ENCODE measurements at places on chromosomes 3 and 15.

DNA sequence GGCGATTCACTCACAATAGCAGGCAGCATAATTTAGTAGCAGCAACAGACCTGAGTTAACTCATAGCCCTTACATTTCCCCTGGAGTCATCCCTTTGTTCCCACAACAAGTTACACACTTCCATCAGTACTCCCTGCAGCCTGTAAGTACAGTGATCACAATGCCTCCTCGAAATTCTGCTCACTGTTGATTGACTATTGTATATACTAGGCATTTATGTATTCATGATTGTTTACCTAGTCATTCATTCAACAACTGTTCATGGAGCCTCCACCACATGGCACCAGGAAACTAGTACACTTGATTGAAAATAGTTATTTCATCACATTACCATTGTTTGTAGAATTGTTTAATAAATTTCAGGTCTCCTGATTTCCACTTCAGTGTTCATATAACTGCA is 71.4 kb upstream of the P3H2 start:
- no peak for DNase-seq

GRCh38 chr15:35141743-35142471 is 56.8 kb upstream of the NANOGP8 start:
- no peak for DNase-seq

GRCh38 chr3:10729439-10729838 is 86.6 kb upstream of the SLC6A11 start:
- DNase-seq, result no peak

DNA sequence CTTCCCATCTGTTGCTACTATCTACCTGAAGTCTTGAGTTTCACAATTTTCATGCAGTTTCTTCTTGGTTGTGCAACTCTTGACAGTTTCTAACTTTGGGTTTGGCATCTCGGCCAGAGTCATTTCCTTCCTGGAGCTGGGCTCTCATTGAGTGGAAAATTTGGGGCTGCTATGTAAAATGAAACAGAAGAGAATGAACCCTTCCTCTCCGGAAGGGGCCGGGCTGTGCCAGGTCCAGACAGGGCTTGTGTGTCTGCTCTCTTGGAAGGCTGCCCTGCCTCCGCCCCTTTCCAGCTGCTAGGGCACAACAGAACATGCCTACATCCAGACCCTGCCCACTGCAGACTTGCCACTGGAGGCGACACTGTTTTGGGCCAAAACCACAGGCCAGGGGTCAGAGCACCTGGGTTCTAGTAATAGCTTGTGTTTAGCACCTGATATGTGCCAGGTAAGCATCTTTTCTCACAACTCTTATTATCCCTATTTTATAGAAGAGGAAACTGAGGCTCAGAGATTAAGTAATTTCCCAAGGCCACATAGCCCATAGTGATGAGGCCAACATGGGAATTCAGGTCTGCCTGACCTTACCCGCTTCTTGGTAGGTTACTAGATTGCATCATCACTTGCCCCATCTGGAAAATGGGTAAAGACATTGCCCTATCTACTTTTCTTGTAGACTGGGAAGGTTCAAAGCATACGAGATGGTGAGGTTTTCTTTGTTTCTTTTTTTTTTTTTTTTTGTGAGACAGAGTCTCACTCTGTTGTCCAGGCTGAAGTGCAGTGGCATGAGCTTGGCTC is 25.0 kb downstream of the IRAK2 start:
- DNase-seq, result no peak

DNA sequence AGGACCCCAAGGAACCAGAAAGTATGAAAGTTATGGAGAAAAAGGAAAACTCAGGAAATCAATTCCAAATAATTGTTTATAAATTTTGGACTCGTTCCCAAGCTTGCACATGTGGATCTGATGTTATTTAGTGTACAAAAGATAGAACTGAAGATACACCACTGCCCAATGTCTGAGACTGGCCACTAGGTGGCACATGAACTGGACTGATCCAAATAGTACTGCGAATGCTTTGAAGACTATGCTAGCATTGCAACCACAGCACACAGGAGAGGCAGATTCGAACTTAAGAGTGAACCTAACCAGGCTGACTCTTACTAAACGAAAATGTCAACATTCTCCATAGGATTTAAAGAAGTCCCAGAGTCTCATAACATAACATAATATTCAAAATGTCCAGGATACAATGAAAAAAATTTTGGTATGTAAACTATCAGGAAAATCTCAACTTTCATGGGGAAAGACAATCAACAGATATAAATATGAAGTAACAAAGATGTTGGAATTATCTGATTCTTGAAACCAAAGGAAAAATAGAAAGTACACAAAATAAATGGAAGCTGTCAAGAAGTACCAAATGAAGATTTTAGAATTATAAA is 596.7 kb downstream of the FGF12 start:
- DNase-seq, result peak; percentile 26

DNA sequence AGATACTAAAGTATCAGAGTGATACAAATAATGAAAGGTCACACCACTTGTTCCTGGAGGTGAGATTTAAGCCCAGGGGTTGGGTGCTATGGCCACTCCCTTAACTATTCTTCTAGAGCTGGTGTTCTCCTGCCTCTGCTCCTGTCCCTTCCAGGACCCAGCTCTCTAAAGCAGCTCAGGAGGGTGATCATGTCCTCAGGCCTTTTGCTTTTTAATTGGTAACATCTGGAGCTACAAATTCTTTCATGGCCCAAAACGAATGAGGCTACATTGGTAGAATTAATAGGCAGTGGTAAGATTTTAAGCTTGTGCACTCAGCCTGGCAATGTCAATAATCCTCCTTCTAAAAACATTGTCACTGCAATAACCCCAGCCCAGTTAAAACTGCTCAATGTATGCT is 38.2 kb upstream of the CNOT10 start:
- no peak for DNase-seq

GRCh38 chr3:125357032-125357658 is 18.0 kb downstream of the ZNF148 start:
- DNase-seq, result peak; percentile 86

- DNase-seq, result no peak
Measured at GRCh38 chr15:73078722-73079121, 26.5 kb downstream of the NEO1 start.

DNA sequence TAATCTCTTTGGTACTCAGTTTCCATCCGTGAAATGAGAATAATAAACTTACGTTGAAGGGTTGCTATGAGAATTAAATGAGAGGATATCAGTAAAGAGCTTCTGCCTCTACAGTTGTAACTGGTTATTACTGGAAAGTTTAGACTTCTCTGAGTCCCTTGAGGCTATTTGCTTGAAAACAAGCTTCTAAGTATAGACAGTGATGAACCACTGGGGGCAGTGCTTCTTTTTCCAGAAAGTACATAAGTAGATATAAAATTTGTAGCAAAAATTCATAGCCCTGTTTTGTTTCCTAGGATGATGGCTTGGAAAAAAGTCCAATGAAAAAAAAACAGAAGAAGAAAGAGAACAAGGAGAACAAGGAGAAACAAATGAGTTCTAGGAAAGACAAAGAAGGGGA is 87.1 kb downstream of the RGMA start:
- DNase-seq, result no peak

DNA sequence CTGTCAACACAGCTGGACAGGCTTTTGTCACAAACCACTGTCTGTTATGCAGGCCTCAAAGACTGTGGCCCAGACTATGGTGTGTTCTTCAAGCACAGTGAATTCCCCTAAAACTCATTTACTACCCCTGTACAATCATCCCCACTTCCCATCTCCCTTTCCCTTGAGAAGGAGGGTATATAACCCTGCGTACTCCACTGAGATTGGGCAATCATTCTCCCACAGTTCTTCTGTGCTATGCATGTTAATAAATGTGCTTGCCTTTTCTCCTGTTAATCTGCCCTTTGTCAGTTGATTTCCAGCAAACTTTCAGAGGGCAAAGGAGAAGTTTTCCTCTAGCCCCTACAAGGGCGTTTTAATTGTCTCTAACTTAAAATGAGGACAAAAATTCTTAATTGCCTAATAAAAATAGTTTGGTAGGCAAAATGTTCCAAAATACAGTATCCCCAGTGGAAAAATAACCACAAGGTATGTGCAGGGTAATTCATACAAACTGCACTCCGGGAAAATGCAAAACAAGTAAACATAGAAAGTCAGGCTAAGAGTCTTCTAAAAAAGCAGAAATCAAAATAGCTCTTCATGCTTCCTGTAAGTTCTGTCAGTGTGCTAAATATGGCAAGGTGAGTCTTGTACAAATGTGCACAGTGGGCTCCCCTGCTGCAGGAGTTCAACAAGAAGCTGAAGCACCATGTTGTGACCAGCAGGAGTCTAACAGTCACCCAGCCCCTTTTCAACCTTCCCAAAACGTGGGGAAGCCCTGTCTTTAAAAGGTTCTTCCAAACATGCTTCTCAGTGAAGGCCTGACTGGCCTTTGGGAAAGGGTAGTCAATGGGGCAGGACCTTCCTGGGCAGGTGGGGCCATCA is 10.2 kb downstream of the ATP10A start:
- no peak for DNase-seq

DNA sequence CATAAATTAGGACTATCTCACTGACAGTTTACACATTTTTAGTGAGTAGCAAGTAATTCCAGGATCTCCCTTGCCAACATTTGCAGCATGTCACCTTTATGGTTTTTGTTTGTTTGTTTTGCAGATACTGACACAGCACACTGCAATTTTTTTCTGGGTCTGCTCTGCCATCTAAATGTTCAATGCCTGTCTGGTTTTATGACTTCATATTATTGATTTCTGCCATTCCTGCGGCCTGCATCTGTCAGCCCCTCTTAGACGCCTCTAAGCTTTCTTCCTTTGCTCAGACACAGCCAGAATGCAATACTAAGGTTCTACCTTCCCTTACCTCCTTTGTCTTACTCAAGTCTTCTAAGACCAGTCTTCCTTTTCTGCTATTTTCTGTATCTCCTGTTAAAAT is 321.2 kb upstream of the AZI2 start:
- DNase-seq, result no peak

DNA sequence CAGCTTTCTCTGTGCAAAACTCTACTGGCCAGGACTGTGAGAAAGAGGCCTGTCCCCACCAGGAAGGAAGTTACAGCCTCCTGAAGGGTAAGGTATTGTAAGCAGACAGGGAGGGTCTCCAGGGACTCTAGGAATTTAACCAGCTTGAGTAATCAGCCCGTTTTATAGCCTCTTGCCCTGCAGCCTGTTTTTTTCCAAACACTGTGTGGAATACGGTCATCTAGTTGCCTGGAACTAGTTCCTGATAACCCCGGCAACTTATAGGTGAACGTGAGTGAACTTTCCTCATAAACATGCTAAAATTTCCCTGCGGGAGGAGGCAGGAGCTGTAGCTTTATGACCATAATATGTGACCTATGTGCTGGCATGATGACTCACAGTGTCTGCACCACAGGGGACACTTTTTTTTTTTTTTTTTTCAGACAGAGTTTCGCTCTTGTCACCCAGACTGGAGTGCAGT is 60.1 kb upstream of the DAZL start:
- no peak for DNase-seq

DNA sequence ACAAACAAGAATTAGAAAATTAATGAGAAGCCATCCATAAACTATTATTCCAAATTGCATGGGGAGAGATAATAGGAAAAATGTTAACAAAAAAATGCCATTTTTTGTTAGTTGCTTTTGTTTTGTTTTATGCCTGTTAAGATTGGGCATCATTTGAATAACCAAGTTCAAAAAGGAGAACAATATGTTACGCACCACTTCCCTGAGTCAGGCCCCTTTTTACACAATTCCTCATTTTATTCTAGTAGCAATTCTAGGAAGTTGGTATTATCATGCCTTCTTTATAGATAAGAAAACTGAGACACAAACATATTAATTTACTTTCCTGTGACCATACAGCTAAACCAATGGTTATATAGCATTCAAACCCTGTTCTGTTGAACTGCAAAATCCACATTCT is 736.9 kb upstream of the CCDC54 start:
- DNase-seq, result no peak

GRCh38 chr3:29176501-29176900 is 104.4 kb upstream of the RBMS3 start:
- no peak for DNase-seq

DNA sequence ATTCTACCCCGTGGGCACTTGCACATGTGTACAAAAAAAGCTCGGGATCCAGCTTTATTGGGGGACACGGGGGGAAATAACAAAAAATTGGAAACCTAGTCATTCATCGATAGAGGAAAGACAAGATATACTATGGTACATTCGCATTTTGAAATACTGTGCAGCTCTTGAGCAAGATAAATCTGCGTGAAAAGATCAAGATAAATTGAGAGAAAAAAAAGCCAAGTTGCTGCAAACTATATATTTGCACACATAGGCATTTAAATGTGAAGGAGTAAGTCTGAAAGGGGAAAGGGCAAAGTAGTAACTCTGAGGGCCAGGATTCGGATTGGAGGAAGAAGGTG is 620 bp upstream of the UBR1 start:
- DNase-seq, result no peak

DNA sequence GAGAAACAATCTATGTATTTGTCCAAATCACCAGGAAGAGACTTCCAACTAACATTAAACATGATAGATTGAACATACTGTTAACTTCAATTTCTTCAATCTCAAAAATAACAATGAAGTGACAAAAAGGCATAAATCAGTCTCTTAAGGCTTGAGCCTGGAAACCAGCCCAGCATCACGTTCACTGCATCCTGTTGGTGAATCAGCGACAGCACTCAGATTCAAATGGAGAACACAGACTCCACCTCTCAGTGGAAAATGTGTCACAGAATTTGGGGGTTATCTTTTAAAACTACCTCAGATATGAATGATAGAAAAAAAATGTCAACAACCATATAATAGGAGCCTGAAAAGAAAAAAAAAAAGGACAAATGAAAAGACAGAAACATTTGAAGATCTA is 212.0 kb downstream of the MINAR1 start:
- DNase-seq, result no peak

GRCh38 chr15:35907511-35907910 is 361.5 kb upstream of the DPH6 start:
- no peak for DNase-seq

DNA sequence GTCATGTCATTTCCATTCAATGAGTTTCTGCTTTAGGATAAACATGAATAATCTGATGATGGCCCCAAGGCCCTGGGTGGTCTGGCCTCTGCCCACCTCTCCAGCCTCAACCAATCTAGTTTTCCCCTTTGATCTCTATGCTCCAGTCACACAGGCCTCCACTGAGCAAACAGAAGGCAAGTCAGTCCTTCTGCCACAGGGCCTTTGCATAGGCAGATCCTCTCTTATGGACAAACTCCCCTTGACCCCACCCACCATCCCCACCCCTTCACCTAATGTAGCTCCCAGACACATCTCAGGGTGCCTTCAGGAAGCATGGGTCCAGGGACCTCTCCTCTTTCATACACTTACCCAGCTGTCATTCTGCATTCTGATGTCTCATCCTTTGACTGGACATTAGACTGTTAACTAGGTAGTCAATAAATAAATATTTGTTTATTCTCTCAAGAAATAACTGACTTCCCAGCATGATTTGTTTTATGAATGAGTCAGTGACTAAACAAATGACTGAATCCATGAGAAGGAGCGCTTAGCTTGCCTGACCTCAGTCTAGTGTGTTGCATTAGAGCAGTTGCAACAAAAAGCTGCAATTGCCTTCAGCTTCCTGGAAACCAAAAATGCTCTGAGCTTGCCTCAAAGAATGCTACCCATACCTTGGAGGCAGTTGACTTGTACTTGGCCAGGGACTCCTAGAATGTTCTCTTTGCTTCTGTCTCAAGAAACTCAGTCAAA is 386.6 kb upstream of the WNT5A start:
- no peak for DNase-seq

GRCh38 chr3:171522651-171523050 is 62.4 kb upstream of the TNIK start:
- no peak for DNase-seq
